T follicular helper cell (primary cell): ENCODE measurements at places on chromosomes 7 and 10.
A peak's percentile ranks its signal among the peaks of the same experiment; 100 is the strongest.

GRCh38 chr10:31321396-31321941 lies 2.5 kb downstream of the ZEB1 start:
- DNase-seq: peak; percentile 50

DNA sequence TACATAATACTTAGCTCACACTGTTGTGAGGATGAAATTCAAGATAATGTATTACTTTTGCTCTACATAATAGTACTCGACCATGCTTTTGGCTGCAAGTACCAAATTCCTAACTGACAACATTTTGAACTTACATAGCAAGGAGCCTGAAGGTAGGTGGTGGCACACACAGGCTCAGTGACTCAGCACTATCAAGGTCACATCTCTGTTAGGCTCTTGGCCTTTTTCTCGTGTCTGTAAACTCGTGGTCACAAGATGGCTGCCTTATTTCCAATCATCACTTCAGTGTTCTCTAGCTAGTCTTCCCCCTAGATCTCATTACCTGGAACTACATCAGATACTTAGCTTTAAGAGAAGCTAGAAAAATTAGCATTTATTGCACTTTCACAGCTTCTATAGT lies 61.4 kb upstream of the ABCB5 start:
- no peak for DNase-seq

DNA sequence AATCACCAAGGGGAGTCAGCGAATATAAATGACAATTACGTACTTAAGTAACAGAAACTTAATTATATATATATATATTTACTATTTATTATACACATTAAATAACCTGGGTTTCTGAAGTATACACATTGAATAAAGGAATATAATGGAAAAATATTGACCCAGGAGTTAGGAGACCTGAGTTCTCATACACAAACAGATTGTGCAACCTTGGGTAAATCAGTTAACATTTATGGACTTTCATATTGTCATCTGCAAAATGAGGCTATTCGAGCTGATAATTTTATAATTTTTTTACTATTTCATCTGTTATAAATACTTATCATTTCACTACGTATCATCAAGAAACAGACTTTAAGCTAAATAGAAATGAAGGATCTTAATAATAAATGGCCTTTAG lies 75.1 kb upstream of the SRRM3 start:
- DNase-seq: no peak

DNA sequence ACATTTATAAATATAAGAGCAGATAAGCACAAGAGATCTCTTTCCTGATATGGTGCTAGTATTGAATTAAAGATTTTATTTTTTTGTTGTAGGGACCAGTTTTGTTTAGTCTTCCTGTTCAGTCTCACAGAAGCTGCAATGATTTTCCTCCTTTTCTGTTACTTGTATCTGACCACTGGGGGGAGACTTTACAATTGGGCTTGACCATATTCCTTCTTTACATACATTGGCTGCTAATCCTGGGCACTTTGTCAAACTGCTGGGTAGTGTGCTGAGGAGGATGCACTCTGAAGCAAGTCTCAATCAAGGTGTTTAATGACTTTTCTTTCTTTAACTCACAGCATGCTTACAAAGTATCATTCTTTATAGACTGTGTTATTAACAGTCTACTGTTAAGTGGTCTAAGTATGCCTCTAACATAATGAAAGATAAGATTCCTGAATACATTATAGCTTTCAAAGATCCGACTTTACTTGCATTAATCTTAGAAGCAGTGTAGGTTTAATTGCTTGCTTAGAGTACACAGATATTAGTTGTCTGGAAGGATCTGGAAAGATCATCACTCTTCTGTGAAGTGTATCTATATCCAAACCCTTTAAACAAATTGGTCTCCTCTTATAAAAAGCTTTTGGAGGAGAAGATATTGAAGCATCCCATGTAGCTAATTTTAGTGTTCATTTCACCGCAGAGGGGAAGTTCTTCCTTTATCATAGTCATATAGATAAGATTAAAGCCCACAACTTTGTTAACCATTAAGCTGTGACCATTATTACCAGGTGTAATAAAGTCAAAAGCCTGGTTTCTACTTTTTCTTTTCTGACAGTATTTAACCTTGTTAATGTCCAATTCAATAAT lies 3.1 kb downstream of the PALS2 start:
- no peak for DNase-seq

GRCh38 chr7:106870983-106871410 lies 5.9 kb downstream of the PIK3CG start:
- DNase-seq: no peak

DNA sequence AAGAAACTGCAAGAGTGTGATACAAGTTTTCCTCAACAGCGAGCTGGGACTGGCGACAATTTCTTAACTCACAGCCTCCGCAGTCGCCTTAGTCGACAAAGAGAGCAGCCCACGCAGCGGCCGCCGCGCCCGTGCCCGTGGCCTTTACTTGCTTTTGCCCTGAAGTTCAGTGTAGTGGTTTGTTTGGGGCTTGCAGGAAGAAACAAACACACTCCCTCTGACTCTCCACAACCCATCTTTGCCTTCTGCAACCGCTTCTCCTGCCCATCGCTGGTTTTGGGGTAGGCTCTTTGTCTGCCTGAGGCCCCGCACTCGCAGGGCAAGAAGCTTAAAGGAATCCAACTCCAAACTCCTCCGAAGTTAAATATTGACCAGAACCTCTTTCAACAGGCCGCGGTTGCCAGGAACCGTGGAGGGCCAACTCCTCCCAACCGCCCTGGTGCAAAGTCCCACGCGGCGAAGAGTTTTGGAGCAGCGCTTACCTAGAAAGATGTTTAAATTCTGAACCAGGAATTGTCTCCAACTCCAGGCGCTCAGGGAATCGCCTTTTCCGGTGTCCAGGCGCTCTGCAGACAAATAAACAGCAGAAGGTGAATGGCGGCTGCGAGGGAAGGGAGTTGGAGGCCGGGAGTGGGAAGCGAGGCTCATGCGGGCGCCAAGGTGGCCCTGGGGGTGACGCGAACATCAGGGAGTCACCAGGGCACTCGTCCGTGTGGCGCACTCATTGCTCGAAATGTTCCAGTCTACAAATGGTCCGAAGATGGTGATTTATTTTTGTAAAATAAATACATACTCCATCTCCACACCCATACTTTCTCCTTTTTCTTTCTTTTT lies 8.3 kb downstream of the HOXA4 start:
- no peak for DNase-seq

- DNase-seq: no peak
Measured at GRCh38 chr10:20898866-20899535, 1.9 kb upstream of the NEBL start.
